ENCODE measurements at places on chromosomes 13 and 19.

DNA sequence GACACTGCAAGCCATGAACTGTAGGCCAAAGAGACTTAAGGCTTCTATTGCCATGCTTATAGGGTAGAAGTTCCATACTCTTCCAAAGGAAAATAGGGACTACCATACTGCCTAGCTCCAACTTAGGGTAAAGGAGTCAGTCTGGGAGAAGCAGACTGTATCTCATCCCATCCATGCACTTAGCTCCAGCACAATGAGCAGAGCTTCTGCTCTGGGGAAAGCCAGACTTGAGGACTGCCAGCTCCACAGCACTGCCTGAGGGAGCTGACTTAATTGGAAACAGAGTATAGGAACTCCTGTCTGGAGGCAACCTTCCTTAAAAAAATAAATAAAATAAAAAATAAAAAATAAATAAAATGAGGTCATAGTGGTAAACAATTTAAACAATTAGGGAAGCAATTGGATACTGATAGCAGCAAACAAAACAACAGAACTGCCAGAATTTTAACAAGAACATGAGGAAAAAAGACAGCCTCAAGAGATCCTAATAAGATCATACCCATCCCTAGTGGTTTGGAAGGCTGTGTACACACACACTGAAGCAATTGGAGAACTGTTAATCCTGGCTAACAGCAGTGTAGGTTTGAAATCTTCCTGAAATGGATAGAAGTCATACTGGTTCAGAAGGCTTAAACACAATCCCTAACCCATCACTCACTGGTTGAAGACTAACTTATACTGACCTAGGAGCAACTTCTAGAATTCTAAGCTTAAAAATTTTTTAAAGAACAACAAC, 550.1 kb downstream of the TBC1D4 start:
- DNase-seq = no peak

DNA sequence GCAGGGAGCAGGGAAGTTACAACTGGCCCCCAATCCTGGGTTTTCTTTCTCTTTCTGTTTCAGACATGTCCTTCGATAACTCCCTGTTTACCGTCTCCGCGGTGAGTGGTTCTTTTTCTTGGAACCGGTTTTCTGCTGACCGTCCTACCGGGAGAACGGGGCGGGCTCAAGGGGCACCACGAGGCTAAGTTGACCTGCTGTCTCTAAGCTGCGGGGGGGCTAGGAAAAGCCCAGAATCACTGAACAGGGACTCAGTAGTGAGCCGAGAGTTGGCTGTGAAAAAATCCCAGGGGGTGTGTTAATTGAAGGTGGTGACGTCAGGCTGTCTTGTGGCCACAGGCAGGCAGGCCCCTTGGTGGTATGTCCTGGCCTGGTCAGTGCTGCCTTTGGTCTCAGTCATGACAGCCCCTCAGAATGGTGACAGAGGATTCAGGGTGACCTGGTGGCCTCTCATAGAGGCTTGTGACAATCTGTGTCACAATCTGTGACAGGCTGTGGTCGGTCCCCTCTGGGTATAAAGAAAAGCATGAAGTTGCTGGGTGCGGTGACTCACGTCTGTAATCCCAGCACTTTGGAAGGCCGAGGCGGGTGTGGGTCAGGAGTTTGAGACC, 8.1 kb upstream of the CARM1 start:
- DNase-seq = no peak

DNA sequence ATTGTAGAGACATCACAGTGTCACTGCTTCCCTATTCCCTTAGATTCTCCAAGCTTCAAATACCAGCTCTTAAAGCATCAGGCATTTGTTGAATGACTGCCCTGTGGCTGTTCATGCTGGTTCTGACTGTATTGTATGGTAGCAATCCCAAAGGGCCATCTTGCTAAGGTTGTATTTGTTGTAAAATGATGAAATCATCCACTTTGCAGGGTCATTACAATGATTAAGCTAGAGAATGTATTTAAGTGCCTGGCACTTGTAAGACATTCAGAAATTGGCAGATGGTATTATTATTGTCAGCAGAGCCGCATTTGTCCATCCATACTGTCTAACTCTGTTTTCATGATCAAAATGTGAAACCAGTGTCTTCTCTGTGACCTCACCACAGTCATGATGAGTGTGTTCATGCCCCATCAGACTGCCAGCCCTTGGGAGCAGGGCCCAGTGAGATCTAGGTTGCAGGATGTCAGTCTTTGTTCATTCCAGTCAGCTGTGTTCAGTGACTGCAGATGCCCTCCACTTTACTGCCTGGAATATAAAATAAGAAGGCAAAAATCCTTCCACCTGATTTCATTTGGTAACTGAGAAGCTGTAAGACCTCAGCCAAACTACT, 86.1 kb downstream of the DHRS12 start:
- no peak for DNase-seq

GRCh38 chr19:1756705-1757465, 3.6 kb downstream of the ONECUT3 start:
- no peak for DNase-seq

DNA sequence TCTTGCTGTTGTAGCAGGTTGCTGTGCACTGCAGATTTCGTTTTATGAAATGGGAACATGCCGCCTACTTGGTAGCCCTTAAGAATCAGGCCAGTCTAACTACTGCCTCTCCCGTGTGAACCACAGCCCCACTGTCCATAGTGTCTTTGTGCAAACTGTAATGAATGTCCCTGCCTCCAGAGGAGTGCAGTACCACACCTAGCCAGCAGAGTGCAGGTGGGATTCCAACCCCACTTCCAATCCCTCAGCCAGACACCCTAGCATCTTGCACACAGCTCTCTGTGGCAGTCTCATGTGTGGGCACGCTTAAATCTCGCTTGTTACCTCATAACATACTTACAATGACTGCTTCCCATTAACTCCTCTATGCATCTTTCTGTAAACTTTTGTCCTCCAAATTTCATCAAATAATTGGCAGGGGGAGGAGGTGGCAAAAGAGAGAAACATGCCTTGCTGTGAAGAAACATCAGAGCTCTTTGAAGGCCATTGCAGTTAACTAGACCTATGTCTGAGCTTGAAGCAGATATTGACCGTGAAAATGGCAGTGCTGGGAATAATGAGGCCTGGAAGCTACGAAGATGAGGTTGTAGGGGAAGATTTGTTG, 47.2 kb downstream of the ZAR1L start:
- DNase-seq = peak; percentile 39

DNA sequence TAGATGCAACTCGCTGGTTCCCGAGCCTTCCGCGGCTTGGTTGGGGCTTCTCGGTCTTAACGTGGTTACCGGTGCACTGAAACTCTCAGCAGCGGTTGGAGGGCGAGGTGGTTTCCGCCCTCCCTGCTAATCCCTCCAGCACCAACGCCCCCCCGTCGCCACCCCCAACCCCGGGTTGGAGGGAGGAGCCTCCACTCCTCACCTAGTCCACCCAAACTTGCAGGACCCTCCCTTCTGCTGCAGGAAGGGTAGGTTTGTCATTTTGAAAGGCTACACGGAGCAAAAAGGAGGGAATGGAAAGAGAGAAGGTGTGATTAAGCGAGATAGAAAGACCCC, 465.0 kb downstream of the ITGBL1 start:
- no peak for DNase-seq

- DNase-seq = no peak
Measured at GRCh38 chr13:50685491-50685890, 158.0 kb downstream of the DLEU7 start.

DNA sequence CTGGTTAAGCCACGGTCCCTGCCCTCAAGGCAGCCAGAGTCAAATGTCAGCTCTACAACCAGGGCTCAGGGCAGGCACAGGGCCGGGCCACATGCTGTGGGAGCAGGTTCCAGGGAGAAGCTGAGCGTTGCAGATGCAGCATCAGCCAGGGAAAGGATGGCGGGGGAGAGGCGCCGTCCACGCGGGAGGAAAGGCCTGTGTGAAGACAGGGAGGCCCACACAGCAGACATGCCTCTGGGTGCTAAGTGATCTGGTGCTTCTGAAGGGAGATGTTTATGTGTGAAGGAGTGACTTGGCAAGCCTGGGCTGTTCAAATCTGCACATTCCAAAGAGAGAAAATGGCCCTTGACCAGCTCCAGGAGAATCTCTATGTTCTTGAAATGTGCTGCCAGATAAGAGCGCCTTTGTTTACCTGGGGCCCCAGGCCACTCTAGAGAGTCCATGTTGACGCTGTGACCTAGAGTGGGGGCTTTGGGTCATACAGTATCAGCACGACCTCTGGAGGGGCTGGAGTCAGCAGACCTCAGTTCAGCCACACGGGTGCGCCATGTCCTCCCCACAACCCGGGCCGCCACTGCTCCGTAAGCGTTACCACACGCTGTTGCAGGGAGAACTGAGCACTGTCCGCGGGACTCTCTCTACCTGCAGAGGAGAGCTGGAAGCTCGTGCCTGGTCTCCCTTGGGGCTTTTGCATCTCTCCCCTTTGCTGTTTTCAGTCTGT, 15.9 kb upstream of the ATF5 start:
- DNase-seq = no peak

DNA sequence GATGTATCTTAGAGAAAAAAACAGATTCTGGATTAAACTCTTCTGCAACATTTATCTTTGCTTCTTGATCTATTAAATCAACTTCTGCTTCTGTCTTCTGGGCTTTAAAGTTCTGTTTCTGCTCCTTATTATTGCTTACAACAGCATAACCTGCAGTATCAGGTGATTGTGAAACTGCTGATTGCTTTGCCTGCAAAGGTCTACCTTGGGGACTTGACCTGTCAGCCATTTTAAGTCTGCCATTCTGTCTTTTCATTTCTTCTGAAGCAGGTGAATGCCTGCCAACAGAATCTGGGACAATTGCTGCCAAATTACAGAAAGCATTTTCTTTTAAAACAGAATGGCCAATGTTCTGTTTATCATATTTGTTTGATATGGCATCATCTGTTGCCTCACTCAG, 31.1 kb downstream of the TEX30 start:
- DNase-seq = no peak

DNA sequence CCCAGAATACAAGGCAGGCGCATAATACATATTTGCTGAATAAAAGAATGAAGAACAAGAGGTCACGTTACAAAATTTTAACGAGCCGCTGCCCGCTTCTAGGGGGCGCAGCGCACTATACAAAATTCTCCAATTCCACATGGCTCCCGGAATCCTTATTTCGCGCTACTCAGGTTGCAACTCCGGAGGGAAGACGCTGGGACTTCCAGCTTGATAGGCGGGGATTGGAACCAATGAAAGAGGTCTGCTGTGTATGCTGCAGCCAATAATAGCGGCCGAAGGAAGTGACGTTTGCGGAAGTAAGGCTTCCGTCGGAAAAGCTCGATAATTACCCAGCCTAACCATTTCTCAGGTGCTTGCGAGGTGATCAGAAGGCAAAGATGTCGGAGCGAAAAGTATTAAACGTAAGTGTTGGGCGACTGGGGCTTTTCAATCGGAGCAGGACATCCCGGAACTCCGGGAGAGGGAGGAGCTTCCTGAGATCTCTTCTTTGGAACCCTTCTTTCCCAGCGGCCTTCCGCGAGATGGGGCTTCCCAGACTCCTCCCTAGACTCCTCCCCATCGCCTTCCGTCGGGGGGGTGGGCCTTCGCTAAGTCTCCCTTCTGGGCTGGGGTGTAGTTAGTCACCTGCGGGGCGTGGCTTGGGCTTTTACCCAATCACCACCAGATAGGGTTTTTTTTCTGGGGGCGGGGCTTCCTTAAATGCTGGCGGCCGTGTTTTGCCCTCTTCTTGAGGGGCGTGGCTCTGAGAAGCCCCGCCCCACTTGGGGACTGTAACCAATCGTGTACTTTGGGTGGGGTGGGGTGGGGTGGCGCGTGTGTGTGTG, at the start of gene YJU2:
Gene YJU2 (plus strand): TSS at position 314 of the 827 bp plus-strand sequence. CDS start 67 bp downstream, at position 381.
- DNase-seq = peak; percentile 93

DNA sequence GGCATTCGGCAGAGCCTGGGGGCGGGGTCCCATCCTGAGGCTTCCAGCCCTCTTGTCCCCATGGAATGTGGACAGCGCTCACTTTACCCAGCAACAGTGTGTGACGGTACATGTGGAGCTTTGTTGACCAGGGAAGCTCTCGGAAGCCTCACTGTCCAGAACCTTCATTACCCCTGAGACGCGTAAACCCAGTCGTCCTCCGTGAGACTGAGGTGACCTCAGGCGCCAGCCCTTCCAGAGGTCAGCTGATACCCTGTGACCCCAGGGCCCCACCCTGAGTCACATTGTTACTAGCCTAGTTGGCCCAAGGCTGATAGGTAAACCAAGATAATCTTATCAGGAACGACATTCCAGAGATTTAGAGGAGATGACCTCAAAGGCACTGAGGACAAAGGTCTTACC, 10.2 kb upstream of the TMEM160 start:
- no peak for DNase-seq

- DNase-seq = no peak
Measured at GRCh38 chr19:670609-671075, 5.5 kb upstream of the FSTL3 start.

DNA sequence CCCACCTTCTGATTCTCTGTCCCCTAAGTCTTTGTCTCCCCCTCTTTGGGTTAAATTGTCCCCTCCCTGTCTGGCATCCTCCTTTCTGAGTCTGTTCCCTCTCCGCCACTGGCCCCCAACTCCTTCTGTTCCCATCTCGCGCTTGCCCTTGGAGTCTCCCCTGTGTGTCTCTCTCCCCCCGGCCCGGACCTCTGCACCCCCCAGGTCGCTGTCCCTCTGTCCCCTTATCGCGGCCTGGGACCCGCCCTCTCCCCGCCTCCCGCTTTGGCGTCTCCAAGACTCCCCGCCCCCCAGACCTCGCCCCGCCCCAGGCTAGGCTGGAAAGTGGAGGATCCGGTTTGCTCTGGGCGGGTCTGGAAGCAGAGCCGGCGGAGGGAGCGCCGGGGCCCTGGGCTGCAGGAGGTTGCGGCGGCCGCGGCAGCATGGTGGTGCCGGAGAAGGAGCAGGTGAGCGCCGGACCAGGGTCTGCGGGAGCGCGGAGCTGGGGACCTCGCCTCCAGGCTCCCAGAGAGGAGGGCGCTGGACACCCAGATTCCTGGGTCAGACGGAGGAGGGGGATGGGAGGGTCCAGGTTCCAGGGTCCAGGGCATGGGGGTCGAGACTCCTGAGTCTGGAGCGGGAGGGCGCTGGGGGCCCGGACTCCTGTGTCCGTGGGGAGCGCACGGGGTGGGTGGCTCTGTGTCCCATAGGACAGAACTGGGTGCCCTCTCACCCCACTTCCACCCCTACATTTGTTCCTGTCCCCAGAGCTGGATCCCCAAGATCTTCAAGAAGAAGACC, at the start of gene TRPM4:
Gene TRPM4 (plus strand): TSS at position 348 of the 780 bp plus-strand sequence. CDS start 75 bp downstream, at position 423.
- DNase-seq = peak; percentile 78

- DNase-seq = no peak
Measured at GRCh38 chr19:13869281-13869680, 7.7 kb upstream of the NANOS3 start.
